ENCODE measurements at places on chromosomes 3 and 15.

DNA sequence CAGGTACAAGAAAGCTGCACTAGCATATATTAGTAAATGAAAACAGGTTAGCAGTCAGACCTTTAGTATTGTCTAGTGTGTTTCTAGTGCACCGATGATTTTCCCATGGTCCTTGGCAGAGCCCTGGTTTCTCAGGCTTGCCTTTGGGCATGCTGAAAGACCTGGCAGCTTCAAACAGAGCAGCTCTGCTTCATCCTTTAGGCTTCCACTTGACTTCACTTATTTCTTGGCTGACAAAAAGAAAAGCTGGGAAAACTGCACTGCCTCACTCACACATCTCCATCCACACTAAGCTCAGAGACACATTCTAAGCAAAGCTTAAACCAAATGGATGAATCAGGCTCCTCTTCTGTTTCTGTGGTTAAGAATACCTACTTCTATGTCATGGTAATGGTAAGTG is 374.8 kb upstream of the PDZRN3 start:
- no peak for DNase-seq

DNA sequence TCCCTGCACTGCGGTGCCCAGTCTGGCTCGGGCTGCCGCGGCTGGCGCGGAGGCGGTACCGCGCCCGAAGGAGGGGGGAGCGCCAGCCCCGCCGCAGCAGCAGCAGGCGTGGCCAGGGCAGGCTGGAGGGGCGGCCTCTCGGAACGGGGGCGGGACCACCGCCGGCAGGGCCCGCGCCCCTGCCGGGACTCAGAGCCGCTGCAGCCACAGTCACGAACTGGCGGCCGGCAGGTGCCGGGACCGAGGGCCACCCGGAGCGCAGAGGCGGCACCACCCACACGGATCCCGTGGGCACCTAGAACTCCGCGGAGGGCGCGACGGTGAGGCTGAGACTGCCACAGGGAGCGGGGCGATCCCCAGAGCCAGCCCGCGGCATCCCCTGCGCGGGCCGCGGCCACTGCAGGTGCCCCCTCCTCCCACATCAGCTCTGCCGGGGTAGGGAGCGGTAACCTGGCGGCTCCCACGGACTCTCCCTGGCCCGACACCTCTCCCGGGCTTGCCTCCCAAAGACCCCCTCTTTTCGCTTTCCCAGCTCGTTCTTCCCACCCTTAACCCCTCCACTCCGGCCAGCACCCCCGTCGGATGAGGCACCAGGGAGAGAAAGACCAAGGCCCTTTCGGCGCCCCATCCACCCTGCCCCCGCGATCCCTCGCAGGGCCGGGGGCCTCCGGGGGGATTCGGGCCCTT is at the start of gene VWA5B2:
VWA5B2 (plus strand) TSS at position 192 of the 687 bp plus-strand sequence. CDS start 944 bp downstream, outside the sequence.
- peak; percentile 75 for DNase-seq

GRCh38 chr15:38709196-38709595 is 144.6 kb upstream of the RASGRP1 start:
- no peak for DNase-seq

DNA sequence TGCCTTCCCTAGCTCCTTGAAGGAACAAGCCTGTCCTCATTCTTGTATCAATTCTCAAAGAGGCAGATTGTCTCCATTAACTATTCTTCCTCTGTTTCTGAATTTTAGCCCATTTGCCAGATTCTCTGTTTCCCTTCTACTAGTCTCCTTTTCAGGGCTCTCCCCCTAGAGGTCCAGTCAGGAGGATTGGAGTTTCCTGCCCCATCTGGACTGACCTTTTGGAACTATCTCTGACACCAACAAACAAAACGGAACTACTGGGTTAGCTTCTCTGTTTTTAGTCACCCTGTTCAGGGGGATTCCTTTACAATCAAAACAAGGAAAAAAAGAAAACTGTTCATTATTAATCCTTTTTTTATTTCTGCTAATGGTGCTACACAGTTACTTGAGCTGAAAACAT is 10.2 kb upstream of the KPNA4 start:
- DNase-seq = no peak

GRCh38 chr3:111989061-111989678 is 9.6 kb upstream of the TAGLN3 start:
- DNase-seq = peak; percentile 48

GRCh38 chr3:73148682-73149081 is 87.2 kb downstream of the EBLN2 start:
- no peak for DNase-seq

GRCh38 chr3:78872195-78872594 is 895.6 kb downstream of the ROBO1 start:
- no peak for DNase-seq

DNA sequence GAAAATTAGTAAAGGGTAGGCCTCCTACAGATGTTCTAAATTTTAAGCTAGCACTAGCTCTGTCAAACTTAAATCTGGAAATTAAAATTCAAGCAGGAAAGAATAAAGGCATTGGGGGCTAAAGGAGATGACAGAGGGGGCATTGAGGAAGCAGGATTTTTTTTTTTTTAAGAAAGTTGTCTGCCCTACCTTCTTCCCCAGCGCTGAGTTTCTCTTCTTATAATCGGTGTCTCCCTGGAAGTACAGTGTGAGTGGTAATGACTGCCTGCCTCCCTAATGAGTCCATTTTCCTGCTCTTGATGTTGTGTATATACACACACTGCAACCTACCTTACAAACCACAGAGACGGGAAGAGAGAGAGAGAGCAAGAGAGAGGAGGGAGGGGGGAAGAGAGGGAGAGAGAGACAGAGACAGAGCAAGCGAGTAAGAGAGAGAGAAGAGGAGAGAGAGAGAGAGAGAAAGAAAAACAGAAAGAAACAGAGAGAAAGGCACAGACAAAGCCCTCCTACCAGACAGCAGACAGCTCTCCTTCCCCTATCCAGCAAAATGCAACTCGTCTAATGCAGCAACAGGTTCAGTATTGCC is 47.0 kb downstream of the ZBTB20 start:
- no peak for DNase-seq

GRCh38 chr3:104856741-104857140 is 510.0 kb upstream of the ALCAM start:
- no peak for DNase-seq

DNA sequence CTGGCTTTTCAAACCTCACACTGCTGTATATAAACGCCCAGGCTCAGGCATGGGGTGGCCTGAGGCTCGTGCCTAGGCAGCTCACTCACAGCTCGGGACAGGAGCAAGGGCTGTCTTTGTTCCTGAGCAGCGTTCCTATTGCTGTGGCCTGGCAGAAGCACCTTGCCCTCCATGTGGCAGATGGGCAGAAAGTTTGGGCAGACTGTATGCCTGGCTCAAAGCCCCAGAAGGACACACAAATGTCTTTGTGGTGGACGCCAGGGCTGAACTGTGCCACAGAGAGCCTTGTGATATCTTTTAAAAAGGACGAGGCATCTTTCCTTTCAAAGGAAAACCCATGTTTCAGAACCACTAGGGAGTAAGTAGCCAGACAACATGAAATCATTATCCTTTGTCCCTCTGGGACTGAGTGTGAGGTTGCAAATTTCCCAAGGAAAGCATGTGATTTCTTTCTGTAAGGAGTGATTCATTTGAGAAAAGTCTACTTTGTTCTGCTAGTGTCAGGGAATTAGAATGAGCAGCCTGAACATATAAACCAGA is 29.3 kb upstream of the UBE2E1 start:
- DNase-seq = no peak

GRCh38 chr15:48643776-48644466 is 1.6 kb downstream of the FBN1 start:
- peak; percentile 38 for DNase-seq

- DNase-seq = no peak
These were observed 29.7 kb downstream of the SOX2 start for GRCh38 chr3:181741417-181741816.

DNA sequence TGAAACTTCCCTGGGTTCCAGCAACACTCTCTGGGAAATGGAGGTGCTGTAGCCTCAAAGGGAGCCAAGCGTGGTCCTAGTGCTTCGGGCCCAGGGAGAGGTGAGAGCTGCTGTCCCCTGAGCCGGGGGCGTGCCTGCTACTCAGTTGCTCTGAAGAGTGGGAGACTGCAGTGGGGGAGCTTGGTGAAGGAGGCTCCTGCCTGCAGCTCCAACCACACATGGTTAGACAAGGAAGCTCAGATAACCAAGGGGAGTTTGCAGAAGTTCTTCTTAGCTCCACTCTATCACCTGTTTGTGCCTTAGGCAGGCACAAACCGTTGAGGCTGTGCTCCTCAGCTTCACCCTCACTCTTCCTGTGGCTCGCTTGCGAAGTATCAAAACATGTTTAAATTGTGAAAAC is 53.6 kb upstream of the TRPM1 start:
- DNase-seq = no peak

DNA sequence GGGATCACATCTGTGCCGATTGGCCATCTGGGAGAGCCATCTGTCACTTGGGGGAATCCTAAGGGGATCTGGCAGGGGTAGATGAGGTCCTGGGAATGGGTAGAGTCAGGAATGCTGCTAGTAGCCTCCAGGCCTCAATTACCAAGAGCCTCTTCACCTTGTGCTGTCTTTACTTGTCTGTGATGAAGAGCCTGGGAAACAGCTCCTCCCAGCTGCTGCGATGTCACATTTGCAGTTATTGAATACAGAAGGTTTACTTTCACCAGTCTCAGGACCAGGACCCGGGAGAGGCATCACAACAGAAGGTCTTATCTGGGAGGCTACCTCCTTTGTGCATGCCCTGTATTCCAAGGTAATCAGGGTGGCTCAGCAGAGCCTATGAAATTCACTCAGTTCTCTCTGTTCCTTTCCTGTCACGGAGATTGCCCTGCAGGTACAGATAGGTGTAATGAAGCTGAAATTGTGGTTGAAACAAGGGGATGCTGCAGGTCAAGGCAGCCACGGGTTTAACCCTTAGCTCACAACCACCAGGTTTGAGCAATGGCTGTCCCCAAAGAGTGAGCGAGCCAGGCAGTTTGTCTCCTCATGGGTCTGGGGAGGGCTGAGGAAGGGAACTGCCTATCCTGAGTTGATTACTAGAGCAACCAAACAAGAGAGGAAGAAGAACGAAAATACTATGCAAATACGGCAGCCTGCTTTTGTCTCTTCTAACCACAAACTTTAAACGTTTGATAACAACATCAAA is 298.9 kb upstream of the RORA start:
- DNase-seq = no peak

DNA sequence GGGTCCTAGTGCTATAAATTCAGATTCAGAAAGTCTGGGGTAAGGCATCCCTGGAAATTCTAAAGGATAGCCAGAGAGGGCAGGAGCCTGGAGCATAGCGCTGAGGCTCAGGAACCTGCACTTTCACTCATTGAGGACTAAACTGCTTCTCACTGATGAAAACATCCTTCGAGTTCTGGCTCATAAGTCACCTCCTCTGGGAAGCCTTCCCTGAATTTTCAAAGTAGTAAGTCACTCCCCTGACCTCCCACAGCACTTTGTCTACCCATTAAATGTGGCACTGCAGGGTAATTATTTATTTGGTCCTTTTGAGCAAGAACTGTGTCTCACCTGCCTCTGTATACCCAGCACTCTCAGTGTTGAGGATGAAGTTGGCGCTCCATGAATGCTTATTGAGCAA is 30.9 kb downstream of the HRH1 start:
- no peak for DNase-seq

DNA sequence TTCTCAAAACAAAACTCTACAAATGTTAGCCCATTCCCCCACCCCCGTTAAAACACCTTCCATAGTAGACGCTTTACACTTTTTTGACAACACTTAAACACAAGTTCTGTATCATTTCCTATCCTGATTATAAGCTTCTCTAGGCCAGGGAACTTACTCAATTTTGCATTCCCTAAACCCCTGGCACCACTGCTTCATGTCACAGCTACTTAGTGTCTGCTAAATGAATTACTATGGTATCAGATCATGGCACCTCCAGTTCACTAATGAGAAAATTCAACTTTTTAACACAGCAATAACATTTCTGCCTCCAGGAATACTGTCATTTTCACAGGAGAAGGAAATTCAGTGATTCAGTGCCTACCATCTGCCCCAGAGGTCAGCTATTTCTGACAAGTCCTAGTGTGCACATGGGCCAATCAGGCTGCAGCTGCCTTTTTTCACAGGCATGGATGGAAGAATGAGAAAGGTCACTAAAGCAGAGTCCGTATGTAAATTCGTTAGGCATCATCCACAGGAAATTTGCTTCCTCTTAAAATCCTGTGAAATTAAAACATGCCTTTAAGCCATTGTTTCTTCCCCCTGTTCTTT is 18.5 kb downstream of the SFMBT1 start:
- no peak for DNase-seq

DNA sequence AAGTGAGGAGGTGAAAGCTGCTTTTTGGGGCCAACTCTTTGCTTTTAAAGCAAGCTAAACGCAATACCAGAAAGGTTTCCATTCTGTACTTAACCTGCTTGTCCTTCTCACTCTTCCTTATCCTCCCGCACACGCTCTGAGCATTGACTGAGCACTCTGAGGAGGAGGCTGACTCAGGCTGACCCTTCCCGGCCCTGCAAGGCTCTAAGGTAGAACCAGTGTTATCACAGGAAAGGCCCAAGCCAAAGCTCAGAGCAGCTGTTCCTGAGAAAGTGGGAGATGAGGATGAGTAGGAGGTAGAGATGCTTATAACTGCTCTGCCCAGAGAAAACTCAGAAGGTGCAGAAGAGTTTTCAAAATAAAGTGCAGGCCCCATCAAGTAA is 2.3 kb downstream of the B3GNT5 start:
- peak; percentile 49 for DNase-seq

GRCh38 chr3:186032321-186032720 is 76.6 kb downstream of the ETV5 start:
- DNase-seq = no peak

DNA sequence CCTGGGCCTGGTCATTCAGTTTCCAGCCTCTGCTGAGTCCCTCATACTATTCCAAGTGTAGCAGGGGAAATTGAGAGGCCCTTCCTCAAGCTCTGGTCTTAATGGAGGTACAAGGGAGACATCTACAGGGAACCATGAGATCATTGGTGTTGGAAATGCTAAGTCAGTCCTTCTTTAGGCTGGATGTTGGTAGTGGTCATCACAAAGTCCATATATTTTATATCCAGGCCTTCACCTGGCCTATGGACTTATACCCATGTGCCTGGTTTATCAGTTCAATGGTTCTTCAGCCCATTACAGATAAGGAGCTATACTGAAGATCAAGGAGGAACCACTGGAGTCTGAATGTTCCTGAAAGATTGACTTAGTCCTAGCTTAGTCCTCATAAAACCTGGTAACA is 135.0 kb downstream of the STAG1 start:
- peak; percentile 18 for DNase-seq

DNA sequence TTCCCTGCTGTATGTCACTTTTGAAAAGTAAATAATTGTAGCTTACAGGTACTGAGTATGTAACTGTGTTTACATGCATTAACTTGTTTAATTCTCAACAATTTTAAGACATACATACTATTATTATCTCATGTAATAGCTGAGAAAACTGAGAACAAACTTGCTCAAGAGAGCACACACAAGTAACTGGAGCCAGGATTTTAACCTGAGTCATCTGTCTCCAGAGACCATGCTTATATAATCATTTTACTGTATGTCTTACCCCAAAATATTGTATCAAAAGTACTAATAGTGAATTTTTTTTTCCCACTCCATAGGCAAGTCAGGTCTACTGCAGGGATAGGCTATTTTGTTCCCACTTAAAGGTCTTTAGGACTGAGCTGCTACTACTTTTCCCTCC is 95.4 kb downstream of the FEZF2 start:
- DNase-seq = no peak

Data from erythroblast (primary cell).